Left renal cortex interstitium (tissue), 4 donors: ENCODE measurements at places on chromosomes 6 and 20. TPM values are rescaled to one million over a fixed set of nuclear protein-coding genes. Genes with fewer than 3 reads are reported as not detected.

- DNase-seq: no peak
Measured at GRCh38 chr6:81909981-81910900, 157.8 kb upstream of the TENT5A start.

- DNase-seq: no peak
Measured at GRCh38 chr6:12656906-12657305, 59.7 kb upstream of the PHACTR1 start.

GRCh38 chr20:33852626-33853506 is 41.7 kb downstream of the CHMP4B start:
- no peak for DNase-seq

DNA sequence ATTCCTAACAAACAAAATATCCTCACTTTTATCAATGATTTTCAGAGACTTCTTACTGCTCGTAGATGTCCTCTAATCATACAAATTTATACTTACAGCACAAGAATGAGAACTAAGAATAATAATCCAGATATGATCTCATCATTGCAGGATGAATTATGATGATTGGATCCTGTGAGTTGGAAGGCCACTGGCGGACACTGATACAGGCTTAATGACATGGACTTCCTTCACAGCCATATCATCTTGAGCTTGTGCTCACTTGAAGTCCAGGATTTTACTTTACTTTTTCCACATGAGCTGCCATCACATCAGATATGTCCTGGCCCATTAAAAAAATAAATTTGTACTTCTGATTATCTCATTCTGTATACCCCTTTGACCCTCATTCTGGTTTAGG is 94.3 kb downstream of the NKAIN2 start:
- no peak for DNase-seq

DNA sequence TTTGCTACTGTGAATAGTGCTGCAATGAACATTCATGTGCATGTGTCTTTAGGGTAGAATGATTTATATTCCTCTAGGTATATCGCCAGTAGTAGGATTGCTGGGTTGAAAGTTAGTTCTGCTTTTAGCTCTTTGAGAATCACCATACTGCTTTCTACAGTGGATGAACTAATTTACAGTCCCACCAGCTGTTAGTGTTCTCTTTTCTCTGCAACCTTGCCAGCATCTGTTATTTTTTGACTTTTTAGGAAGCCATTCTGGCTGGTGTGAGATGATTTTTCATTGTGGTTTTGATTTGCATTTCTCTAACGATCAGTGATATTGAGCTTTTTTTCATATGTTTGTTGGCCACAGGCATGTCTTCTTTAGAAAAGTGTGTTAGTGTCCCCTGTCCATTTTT is 40.0 kb downstream of the PLG start:
- no peak for DNase-seq

DNA sequence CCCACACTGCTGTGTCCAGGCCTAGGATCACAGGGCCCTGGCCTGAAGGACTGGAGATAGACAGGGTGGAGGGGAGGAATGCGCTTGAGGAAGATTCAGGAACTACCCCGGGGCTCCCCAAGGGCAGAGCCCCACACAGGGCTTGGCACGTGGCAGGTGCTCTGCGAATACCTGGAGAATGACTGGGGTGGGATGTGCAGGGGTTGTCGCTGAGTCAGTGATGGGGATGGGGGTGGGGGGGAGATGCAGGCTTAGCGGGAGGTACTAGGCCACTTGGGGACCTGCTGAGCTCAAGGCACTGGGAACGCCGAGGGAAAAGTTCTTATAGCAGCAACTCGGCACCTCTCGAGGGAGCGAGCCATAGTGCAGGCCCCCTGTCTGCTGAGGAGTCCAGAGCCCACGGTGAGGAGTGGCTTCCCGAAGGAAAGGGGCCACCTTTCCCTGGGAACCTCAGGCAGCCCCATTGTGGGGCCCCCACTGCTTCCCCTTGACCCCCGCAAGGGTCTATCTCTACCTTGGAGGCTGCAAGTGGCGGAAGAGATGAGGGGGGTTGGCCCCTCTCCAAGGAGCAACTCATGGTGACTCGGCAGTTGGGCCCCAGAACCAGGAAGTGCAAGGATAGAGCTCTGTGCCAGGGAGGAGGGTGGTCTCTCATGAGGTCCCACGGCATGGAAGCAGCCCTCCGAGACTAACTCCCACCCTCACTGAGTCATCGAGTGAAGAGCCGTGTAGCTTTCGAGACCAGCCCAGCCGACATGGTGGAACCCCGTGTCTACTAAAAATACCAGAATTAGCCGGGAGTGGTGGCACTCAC is 33.1 kb downstream of the SRC start:
- DNase-seq: no peak

DNA sequence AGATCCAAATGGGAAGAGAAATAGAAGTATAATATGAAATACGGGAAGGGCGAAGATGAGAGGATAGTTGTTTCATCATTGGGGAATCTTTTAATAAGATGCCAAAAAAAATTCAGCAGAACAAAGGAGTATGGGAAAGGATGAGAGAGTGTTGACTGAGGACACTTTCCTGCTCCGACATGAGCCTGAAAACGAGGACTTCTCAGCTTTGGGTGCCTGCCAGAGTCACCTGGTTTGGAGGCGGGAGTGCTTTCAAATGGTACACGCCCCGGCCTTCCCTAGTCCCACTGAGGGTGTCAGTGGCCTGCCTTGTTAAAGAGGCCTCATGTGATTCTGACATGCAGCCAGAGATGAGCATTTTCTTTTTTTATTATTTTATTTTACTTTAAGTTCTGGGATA is 250.9 kb downstream of the ANKRD60 start:
- DNase-seq: no peak

- DNase-seq: no peak
Measured at GRCh38 chr6:141988954-141989705, 143.6 kb upstream of the GJE1 start.

DNA sequence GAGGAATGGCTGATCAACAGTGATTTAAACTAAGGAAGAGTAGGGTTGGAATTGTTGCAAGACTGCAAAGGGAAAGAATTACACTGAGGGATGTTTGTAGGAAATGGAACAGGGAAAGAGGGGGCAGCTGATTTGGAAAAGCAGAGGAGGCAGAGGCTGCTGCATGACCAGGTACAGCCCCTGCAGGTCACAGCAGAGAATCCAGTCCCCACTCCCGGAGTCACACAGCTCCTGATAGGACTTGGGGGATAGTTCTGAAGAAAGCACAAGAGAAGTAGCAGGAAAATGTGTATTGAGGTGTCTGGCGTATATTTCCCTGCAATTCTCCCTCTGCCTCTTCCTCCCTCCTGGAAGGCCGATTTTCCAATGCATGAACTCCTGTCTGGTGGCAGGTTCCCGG is 92.5 kb upstream of the PDE10A start:
- DNase-seq: no peak

DNA sequence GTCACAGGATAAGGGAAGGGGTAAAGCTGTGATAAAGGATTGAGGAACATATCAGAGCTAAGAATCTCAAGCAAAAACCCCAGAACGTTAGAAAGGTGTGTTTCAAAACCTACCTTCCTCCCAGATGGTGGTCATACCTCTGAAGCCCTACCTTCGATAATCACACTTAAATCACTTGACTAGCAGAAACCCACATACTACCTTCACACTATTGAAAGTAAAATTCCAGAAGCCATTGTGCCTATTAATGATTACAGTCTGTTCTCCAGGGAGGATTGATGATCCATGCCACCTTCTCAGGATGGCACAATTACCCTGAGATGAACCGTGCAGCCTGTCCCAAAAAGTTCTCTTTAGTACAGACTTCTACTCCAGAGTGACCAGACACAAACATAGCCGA is 72.3 kb upstream of the SOX4 start:
- no peak for DNase-seq

DNA sequence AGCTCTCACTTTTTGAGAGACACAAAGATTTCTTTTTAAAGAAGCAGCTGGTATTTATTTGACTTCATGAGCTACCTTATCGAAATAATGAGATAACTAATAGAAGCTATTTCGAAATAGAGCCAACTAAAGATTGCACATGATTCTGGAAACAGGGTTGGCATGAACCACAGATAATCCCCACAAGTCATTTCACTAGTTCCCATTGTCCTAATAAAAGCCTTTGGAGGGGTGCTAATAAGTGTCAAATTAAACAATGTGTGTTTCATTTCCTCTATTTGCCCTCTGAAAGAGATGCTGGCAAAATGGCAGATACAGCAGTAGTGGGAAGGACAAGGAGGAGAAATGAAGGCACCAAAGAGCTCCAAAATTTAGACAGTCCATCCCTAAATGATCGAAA is 78.6 kb upstream of the RIPOR2 start:
- no peak for DNase-seq

- no peak for DNase-seq
Measured at GRCh38 chr20:22584922-22585785, 782 bp upstream of the FOXA2 start.

- DNase-seq: no peak
Measured at GRCh38 chr6:169763308-169763707, 11.9 kb downstream of the ERMARD start.

DNA sequence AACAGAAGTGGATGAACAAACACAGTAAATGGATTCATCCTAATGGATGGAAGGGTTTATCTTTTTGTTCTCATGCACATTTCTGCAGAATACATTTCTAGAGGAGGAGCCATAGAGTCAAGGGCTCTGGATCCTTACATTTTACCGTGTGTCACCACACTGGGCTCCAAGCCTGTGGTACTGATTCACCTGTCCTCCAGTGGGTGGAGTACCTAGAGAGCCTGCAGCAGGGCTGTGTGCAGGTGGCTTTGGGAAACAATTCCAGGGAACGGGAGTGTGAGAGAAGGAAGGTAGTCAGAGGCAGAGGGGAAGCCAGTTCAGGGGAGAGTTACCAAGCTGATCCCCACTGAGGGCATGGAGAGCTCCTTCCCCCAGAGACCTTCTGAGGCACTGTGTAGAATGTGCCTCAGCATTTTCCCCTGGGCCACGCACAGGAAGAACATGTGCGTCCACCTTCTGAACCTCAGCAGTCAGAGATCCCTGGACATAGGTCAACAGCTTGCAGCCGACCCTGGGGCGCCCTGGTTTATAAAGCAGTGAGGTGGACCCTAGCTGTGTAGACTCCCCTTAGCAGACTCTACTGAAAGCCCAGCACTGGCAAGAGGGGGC is 85.3 kb upstream of the SLC22A23 start:
- no peak for DNase-seq

DNA sequence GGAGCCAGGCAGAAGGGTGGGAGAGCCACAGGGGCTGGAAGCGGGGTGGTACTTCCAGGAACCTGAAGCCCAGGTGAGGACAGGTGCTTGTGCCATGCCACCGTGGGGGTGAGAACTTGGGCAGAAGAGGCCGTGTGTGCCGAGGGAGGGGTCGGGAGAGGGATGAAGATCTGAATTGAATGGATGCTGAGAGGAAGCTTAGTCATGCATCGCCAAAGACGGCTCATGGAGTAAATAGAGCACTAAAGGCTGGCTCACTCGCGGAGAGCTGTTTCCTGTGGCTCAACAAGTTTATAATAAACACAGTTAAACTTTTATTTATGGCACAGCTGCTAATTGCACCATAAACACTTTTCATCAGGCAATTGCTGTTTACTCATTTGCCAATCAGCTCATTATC is 21.7 kb upstream of the MYT1 start:
- no peak for DNase-seq

DNA sequence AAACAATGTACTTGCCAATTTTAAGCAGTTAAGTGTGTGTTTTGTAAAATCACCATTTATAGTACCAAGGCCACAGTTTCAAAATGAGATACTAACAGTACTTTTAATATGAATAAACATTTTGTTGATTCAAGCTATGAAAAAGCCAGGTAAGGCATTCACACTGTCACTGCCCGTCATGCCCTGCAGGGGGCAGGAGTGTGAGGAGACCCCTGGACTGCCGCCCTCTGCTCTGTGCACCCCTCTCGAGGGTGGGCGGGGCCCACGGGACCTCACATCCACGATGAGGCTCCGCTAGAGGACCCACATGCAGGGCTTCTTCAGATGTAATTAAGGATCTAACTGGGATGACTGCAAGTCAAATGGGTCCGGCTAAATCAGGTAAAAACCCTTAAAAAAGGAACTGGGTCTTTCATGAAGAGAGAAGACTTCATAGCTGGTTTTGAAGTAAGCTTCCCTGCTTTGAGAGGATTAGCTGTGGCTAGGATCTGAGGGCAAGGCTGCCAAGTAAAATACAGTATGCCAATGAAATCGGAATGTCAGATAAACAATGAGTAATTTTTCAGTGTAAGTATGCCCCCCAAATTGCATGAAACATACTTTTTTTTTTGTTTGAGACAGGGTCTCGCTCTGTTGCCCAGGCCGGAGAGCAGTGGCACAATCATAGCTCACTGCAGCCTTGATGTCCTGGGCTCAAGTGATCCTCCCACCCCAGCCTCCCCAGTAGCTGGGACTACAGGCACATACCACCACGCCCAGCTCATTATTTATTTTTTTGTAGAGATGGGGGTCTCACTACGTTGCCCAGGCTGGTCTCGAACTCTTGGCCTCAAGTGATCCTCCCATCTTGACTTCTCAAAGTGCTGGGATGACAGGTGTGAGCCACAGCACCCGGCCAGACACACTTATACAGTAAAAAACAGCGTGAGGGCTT is 18.7 kb downstream of the DIDO1 start:
- no peak for DNase-seq

- no peak for DNase-seq
Measured at GRCh38 chr6:33029328-33030184, 20.2 kb upstream of the HLA-DOA start.

DNA sequence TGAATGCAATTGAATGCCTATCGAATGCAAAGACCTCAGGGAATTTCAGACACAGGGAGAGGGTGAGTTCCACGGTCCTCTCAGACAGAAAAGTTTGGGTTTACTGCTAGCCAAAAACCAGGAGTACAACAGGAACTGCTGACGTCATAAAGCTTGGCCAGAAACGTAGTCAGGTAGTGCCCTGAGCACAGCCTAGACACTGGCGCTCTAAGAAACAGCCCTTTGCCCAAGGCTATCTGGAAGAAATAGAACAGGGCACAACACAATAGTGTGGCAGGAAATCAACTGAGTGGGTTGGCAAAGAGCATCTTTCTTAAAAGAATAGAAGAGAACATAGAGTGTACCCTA is 58.0 kb downstream of the GFOD1 start:
- DNase-seq: no peak

- DNase-seq: no peak
Measured at GRCh38 chr6:1477432-1478090, 88.2 kb downstream of the FOXF2 start.

GRCh38 chr6:140846503-140847261 is 1286.0 kb upstream of the GJE1 start:
- DNase-seq: no peak

GRCh38 chr6:155787168-155787567 is 331.5 kb upstream of the NOX3 start:
- no peak for DNase-seq

- DNase-seq: no peak
Measured at GRCh38 chr6:94245395-94245794, 826.0 kb upstream of the EPHA7 start.

The SNAI1 gene
- polyA plus RNA-seq: 15.2 TPM

The ID4 gene
- 121 TPM for polyA plus RNA-seq

The NKAIN4 gene
- polyA plus RNA-seq: 42.2 TPM

The PANK2 gene
- 35.6 TPM for polyA plus RNA-seq

The POU5F1 gene
- 1.8 TPM for polyA plus RNA-seq

The RSPH9 gene
- 1.3 TPM for polyA plus RNA-seq

The NKAIN2 gene
- polyA plus RNA-seq: 31.2 TPM

The TGM3 gene
- 0.82 TPM for polyA plus RNA-seq

The EIF2S2 gene
- polyA plus RNA-seq: 46.4 TPM

The OR14J1 gene
- 0.04 TPM for polyA plus RNA-seq

The IMPG1 gene
- polyA plus RNA-seq: 3.3 TPM

The BPIFB1 gene
- not detected for polyA plus RNA-seq
